NCI-H187 treated with DMSO at 0.1 percent for 48 hours (cell line): ENCODE measurements at places on chromosomes 13 and 19.

DNA sequence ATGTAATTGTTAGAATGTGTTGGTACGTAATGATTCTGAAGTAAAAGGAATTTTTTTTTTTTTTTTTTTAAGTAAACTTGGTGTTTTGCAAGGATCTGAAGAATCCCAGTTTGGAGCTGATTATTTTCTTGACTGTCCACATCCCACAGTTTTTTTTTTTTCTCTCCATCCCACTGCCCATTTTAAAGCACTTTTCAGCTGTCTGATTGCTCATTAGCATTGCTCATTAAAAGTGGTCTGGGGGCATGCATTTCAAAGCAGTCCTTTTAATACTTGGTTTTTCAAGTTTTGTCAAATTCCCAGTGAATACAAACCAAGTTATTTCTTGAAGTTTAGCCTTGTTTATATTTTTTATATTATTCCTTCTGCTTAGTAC lies 44.1 kb downstream of the SLAIN1 start:
- no peak for DNase-seq

GRCh38 chr19:9835507-9835949 lies 410 bp downstream of the PIN1 start:
- DNase-seq, result no peak

GRCh38 chr13:27182844-27183497 lies 11.4 kb upstream of the USP12 start:
- DNase-seq, result no peak

GRCh38 chr13:112839356-112840105 lies 129.5 kb upstream of the MCF2L start:
- DNase-seq, result no peak

GRCh38 chr19:2064788-2065524 lies 13.9 kb upstream of the MKNK2 start:
- DNase-seq, result no peak

DNA sequence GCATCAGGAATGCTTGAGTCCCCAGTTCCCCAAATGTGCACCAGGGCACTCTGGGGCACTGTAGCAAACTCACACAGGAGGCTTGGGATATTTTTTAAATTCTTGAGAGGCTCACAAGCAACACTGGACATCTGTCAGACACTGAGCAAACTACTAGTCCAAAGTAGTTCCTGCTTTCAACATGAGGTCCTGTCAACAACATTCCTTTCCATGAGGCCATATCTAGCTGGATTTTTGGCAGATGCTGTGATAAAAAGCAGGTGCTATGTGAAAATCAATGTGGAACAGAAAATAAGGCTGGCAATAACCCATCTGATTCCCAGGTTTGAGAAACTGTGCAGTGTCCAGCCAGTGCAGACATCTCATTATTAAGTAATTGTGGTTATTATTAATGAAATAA lies 50.5 kb downstream of the STARD13 start:
- no peak for DNase-seq

- DNase-seq, result no peak
Observed at GRCh38 chr13:52945348-52945747, 83.3 kb upstream of the OLFM4 start.

- no peak for DNase-seq
Observed at GRCh38 chr19:2101417-2102335, 5.0 kb downstream of the IZUMO4 start.

DNA sequence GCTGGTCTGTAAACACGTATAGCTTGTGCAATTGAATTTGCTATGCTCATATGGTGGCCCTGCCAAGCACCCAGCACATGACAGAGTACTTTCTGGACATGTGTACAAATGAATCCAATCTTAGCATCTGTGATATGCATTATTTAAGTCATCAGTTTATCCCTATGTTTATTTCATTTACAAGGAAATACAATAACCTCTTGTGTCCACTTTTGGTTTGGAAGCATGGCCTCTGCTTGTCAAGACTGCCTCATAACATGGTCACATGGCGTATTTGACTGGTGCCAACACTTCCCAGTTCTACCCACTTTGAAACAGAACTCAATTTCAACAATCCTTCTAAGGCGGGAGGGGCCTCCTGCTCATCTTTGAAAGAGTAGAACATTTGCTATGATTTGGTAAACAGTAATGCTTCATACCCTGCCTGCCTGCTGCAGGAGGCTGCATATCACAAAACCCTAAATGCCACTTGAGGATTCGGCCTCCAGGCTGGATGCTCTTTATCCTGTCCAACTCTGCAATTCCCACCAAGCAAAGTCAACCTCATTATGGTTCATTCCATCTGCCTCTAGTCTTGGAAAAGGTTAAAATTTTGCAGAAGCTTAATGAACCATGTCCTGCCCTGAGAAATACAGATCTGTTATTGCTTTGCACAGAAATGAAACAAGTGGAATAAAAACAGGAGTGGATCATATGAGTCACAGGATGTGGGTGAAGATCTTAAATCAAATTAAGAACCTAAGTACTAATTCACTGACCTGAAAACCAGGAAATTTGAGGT lies 151.3 kb downstream of the CYSLTR2 start:
- DNase-seq, result no peak
